ENCODE measurements at places on chromosomes 6 and 20.
A peak's percentile ranks its signal among the peaks of the same experiment; 100 is the strongest.

- no peak for DNase-seq
Measured at GRCh38 chr6:24517659-24518543, 23.1 kb downstream of the ALDH5A1 start.

- DNase-seq: peak; percentile 66
Measured at GRCh38 chr20:50724851-50725723, 6.3 kb upstream of the PARD6B start.

GRCh38 chr20:10721137-10721896 is 47.5 kb upstream of the JAG1 start:
- no peak for DNase-seq

DNA sequence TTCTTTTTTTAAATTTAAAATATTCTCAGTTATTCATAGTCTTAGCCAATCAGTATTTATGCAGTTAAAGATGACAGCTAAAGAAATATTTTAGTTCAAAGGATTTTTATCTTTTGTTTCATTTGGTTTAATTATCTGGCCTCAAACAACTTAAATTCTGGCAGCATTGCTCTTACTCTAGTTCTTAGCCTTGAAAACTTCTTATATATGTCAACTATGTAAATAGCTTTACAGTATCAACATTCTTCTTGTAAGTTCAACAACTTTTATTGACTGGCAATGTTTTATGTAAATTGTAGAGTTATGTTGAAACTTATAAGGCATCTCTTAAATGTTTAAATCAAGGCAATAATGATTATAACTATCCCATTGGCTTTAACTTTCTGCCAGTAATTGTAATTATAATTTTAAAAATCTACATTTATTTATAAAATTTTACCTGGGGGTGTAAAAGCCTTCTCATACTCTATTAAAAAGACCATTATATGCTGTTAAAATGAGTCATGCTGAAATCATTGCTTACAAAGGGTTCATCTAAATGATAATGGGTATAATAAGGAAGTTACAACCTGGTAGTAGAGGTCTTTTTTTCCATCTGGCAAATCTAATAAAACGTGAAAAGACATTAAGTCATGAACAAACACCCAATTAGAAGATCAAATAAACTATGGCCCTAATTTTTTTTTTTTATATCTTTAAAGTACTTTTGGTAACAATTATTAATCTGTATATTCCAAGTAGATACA is 45.8 kb upstream of the FAM184A start:
- no peak for DNase-seq

DNA sequence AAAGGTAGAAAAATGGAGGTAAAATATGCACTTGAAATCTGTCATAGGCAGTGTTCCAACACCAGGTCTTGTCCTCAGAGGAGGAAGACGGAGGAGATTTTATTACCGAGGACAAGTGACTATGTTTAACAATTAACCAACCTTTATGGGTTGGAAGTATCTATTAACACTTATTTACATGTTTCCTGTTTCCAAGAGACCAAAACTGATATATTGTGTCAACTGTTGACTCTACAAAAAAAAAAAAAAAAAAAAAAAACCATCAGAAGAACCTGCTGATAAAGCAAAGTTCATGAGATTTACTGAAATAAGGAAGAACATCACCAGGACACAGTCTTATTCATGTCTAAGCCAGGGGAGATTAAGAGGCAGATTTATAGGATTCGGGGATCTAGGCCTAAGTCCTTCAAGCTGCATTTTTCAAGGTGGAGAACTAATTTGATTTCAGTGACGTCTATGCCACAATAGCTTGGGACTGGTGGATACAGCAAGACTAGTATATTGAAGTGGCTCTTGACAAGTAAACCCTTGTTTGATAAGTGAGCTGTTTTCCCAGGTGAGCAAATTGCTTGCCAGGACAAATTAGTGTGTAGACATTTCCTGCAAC is 126.6 kb upstream of the NAA20 start:
- no peak for DNase-seq

DNA sequence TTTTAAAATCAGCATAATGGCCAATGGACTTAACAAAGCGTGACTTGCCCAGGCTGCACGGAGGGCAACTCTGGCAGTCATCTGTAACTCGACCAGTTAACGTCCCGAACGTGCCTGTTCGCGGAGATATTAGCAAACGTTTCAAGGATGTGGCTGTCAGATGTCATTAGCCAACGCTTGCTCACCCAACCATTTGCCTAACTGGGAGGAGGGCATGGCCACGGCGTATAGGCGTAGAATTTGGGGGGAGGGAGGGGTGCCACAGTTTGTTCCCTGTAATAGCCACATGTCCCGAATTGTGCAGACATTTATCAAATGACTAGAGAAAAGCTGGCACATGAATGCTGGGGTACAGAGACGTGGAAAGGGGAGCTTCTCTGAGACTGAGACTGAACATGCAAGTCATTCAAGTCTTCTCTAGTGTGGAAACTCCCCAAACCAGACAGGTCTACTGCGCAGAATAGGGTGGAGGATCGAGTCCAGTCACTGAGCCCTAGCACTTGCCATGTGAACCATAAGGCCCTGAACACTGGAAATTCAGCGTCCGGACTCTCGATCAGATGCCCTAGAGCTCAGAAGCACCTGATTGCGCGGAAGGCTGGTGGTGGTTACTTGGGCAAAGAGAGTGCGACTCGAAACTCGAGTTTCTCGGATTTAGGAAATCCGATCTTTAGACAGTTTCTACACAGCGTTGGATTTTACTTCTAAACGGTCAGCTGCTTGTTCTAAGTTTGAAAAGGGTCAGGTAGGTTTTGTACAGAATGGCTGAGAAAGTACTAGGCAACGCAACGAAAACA is 32.6 kb downstream of the TFAP2B start:
- no peak for DNase-seq

DNA sequence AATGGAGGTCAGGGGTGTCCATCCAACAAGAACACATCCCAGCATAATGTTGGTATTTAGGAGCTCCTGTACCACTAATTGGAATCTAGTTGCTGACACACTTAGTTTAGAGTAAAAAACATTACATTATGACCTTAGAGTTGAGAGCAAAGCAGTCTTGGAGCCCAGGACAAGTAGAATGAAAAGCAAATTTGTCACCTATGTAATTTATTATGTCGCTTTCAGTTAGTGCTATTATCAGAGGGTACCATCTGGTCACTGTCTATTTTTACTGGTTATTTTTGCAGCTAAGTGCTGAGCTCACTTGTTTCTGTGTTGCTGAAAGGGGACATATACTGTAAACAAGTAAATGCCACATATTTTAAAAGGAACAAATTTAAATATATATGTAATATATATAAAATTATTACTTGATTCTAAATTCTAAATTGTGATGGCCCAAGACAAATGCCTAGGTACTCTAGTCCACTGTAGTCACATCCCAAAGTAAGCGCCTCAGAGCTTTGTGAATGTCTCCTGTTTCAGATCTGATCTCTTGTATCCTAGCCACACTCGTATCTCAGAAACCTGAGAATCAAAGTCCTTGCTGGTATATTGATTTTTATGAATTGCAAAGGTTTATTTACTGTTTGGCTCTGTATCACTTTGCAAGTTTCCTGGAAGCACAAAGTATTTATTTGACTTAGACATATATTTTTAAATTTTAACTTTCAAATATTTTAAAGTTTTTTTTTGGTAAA is 148.6 kb upstream of the MAN1A1 start:
- DNase-seq: no peak

- DNase-seq: no peak
Measured at GRCh38 chr20:12883507-12883885, 125.3 kb upstream of the SPTLC3 start.

DNA sequence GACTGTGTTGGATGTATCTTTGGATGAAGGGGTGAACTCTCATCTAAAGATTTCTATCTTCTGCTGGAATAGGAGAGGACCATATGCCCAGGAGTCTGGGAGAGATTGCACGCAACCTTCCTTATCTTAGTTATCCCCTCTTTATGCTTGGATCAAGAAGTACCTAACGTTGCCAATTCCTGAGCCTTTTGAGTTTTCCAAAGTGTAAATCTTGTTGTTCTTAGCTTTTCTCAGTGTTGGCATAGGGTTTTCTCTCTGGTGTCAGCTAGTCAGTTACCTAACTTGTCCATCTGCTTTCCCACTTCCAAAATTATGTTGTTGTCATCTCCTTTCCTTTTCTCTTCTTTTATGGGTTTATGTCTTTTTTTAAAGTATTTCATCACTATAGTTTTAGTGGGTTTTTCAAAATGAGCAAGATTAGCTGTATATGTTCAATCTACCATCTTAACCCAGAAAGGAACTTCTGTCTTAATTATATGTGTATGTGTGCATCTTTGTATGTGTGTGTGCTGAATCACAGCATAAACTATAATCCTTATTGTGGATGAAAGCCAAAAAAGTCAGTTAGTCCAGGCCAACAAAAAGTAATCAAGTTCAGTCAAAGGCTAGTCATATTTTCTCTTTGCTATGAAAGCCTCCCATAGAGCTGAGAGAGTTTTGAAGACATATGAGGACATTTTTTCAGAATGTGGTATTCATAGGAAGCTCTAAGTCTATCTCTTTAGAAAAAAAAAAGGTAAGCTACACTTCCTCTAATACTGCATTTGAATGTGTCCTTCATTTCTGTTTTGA is 72.1 kb downstream of the KHDC1L start:
- DNase-seq: no peak

GRCh38 chr20:17641520-17641964 is 40.5 kb downstream of the RRBP1 start:
- DNase-seq: no peak

GRCh38 chr6:112745765-112746164 is 398.6 kb downstream of the RFPL4B start:
- DNase-seq: no peak

GRCh38 chr20:34579191-34579978 is 20.9 kb downstream of the MAP1LC3A start:
- DNase-seq: no peak

- DNase-seq: no peak
Measured at GRCh38 chr6:111912904-111913303, 39.7 kb upstream of the FYN start.

DNA sequence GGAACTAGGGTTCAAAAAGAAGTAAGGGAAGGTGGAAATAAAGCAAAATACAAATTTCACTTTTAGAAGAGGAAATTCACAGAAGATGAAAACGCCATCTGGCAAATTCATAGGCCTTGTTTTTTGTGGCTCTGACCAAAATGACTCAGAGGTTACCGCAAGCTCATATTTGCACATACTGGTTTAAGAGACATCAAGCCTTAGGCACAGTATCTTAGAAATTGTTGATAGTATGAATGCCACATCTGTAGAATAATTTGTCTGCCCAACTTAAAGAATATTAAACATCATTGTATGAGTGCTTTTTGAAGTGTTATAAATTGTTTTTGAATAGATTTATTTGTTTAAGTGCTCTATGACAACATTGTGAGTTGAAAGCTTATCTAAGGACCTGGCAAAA is 10.6 kb downstream of the TAAR1 start:
- no peak for DNase-seq

- no peak for DNase-seq
Measured at GRCh38 chr6:151119823-151120524, 119.8 kb upstream of the AKAP12 start.

- DNase-seq: no peak
Measured at GRCh38 chr6:159833997-159834603, 34.0 kb downstream of the PNLDC1 start.

- peak; percentile 35 for DNase-seq
Measured at GRCh38 chr6:28865401-28866204, 58.2 kb downstream of the TRIM27 start.

DNA sequence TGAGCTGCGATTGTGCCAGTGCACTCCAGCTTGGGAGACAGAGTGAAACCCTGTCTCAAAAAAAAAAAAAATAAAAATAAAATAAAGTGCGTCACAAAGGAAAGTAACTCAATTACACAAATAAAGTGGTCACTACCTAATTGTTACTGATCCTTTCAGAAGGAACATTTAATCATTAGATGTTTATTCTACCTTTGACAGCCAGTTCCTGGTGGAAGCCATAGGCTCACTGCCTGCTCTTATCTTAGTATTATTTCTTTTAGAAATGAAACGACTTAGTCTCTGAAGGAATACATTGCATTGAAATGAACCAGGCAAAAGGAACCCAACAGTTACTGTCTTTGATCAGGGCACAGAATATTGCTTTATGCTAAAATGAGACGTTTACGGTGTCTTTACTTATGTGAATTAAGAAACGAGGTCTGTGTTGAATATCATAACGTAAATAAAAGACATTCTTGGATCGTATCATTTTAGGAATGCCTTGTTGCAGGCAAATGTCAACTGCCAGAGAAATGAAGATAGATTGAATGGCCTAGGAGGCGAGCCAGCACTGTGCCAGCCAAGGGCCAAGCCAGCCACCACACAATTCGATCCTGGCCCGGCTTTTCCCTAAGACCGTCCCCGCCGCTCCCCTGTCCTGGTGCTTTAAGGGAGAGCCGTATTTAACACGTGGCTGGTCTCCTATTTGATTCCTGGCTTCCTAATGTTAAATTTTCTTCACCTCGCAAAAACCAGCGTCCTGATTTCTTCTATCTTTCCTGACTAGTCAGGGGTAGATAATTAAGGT is 136.7 kb upstream of the GMDS start:
- DNase-seq: no peak

- no peak for DNase-seq
Measured at GRCh38 chr20:44104798-44105517, 82.0 kb downstream of the JPH2 start.

DNA sequence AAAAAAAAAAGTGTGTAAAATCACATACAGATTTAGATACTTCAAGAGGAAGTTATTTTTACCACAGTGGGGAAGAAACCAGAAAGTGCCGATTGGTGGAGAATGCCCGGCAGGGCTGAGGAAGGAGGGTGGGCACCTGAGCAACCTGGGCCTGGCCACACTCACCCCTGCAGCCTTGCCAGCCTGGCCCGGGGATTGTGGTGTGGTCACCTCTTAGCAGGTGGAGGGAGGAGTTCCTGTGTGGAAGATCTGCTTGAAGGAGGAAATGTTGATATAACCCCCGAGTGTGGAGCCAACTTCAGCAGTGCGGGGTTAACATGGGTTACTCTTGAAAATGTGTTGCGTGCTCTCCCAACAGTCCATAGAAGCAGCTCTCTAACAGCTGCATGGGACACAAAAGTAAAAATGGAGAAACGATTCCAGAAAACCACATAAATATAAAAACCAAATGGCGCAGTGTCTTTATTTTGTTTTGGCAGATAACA is 14.7 kb downstream of the UST start:
- DNase-seq: no peak

DNA sequence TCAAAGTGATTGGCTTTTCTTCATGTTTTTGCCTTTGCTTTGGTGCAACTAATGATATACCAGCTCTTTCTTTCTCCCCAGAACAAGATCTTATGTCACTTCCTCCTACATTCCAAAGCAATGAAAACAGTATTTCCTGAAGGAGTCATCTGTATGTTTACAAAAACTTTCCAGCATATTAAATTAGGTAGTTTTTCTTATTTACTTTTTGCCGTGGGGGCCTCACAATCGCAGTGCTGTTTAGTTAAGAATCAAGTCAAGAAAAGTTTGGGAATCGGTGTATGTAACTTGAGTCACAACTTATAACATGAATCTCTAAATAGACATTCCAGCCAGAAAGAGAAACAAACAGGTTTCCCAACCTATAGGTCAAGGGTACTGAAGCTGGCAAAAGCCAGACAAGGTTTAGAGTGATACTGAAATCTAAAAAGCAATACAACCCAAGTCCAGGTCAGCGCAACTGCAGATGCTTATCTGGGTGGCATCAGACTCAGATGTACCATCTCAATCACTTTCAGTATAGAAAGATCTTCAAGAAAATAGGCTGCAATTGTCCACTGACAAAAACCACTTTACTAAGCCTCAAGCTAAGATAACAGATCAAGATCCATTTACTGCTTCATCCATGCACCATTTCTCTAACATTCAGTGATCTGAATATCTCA is 63.6 kb downstream of the IPCEF1 start:
- no peak for DNase-seq

- no peak for DNase-seq
Measured at GRCh38 chr6:36491378-36491965, 48.7 kb downstream of the KCTD20 start.

- DNase-seq: no peak
Measured at GRCh38 chr6:98672681-98673475, 161.5 kb upstream of the POU3F2 start.

Data from activated CD4-positive, alpha-beta T cell treated with anti-CD3 and anti-CD28 coated beads for 4 hours (primary cell).